Hepatocyte (in vitro differentiated cells): ENCODE measurements at places on chromosomes 12 and 14. TPM values are rescaled to one million over a fixed set of nuclear protein-coding genes. Genes with fewer than 3 reads are reported as not detected.

The LIN7A gene
- 9.9 and 11.8 TPM in 2 replicates for total RNA-seq

The FKBP11 gene
- 30.4 and 37.8 TPM in 2 replicates for total RNA-seq

The HSPA2 gene
- 0.93 and 3.3 TPM in 2 replicates for total RNA-seq

The TAS2R19 gene
- total RNA-seq, result 4.4 and 7.4 TPM in 2 replicates

DNA sequence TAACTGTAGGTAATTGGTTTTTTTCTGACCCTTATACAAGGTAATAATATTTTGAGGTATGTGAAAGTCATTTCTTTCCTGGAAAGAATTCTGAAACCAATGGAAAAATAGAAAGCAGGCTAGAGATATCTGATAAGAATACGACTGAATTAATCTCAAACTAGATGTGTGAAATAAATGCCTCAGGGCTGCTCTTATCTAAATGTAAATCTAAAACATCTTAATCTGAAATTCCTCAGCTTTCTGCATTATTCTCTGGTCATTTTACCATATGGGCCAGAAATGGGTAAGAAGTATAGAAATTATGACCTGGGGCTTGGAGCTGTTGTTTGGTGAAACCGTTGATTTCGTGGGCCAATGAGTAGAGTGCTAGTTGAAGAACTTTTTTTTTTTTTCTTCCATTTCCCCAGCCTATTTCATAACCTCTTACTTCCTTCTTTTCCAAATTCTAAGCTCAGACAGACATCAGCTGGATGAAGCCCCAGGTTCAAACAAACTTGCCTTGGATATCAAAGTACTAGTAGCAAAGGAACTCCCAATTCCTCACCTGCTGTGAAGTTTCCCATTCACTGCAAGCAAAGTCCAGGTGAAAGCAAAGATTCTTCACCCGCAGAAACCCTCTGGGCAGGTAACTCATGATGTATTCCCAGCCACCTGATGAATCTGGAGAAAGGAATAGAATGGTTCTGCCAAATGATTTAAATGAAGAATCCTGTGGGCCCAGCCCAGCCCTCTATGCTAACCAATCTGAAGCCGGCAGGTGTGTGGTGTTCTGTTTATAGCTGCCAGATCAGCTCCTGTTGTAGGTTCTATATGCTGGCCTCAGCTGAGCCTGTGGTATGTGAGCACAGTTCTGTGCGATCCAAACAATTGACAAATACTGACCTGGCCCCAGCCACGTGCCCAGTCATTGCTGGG is 9.7 kb upstream of the FOS start:
- H3K27me3 ChIP-seq, result no peaks in the 10 kb centered on the region
- no peak for DNase-seq
- no peak overlapping the region for H3K27ac ChIP-seq
- H3K4me3 ChIP-seq, result no peak overlapping the region
- no peaks in the 10 kb centered on the region for H3K36me3 ChIP-seq
- peaks cover 24% of the 10 kb centered on the region for H3K4me1 ChIP-seq

DNA sequence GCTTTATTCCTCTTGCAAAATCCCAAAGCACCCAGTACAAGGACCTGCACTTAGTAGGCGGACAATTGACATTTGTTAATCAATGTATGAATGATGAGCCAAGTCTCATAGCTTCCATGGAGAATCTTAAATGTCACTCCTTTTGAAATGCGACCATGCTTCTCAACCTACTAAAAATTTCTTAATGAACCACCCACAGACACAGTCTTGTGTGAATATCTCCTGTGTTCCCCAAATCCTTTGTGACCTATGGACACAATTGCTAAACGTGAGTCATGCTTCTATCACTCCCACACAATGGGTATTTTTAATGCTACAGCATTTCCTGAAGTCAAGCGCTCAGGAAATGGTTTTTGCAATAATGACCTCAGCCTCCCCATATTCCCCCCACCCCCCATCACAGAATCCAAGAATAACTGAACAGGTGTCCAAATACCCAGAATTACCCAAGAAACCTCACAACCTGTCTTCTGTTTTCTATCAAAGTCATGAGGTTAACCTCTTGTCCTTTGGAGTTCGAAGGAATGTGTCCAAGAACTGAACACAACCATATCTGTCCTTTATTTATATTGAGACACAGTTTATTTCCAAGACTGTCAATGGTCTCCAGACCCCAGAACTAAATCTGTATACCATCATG is 163.6 kb upstream of the PLEKHG7 start:
- no peaks in the 10 kb centered on the region for H3K36me3 ChIP-seq
- DNase-seq, result peak; percentile 26
- peaks cover 22% of the 10 kb centered on the region for H3K4me1 ChIP-seq
- H3K27ac ChIP-seq, result peak overlapping the region; percentile 72
- H3K27me3 ChIP-seq, result no peaks in the 10 kb centered on the region
- H3K4me3 ChIP-seq, result no peak overlapping the region

DNA sequence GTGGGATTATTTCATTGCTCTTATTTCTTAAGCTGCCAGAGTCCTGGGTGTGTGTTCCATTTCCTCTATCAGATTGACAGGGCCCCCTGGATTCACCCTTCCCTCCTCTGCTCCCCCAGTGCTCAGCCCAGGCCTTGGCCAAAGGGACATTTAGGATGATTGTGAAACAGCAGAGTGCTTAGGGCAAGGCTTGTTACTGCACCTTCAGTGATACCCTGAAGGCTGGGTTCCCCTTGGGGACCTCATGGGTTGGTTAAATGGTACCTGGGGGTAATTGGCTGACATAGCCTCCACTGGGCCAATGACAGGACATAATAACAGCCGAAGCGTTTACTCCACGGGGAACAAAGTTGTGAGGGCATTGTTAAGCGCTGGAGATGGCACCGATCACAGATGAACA is 1.3 kb upstream of the KRT72 start:
- no peaks in the 10 kb centered on the region for H3K4me1 ChIP-seq
- H3K27me3 ChIP-seq, result peaks cover 13% of the 10 kb centered on the region
- no peak overlapping the region for H3K27ac ChIP-seq

DNA sequence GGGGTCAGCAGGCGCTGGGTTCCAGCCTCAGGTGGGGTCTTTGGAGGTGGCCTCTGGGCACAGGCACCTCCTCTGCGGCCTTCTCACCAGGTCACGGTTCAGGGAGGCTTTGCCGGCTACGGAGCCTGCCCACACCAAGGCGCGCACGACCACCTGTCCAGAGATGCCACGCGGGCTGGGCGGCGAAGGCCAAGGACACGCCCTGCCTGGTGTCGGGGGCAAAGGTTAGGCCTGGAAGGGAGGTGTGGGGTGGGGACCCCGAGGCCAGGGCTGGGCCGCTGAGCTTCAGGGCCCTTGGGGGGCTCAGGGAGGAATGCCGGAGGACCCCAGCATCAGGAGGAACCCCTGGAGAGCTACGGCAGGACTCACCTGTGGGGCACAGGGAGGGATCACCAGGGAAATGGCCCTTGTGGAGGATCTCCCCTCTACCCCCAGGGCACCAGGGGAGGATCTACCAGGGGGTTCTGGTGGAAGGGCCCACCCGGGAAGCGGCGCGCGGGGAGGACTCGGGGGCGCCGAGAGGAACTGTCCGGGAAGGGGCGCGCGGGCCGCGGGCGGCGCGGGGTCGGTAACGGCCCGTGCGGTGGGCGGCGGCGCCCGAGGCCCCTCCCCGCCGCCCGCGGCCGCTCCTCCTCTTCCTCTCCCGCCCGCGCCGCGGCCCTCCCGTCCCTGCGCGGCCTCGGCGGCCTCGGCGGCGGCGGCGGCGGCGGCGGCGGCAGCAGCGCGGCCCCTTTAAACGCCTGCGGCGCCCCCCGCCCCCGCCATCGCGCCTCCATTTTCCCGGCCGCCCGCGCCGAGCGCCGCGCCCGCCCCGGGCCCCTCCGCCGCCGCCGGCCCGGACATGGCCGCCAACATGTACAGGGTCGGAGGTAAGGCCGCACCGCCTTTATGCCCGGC is at the start of gene MTA1:
Gene MTA1 (plus strand): TSS at position 633 of the 897 bp plus-strand sequence. CDS start 209 bp downstream, at position 842.
- peak within 1 kb of the TSS; percentile 69 for H3K27ac ChIP-seq
- H3K36me3 ChIP-seq, result no peaks in the 10 kb centered on the region
- peak; percentile 77 for DNase-seq
- peak within 1 kb of the TSS; percentile 87 for H3K4me3 ChIP-seq
- H3K27me3 ChIP-seq, result no peaks in the 10 kb centered on the region

GRCh38 chr12:25843976-25844375 is 114.5 kb upstream of the RASSF8 start:
- H3K4me3 ChIP-seq, result no peak overlapping the region
- H3K4me1 ChIP-seq, result no peaks in the 10 kb centered on the region
- H3K27ac ChIP-seq, result no peak overlapping the region
- H3K36me3 ChIP-seq, result no peaks in the 10 kb centered on the region

- no peaks in the 10 kb centered on the region for H3K4me1 ChIP-seq
- peaks cover 7% of the 10 kb centered on the region for H3K27me3 ChIP-seq
- no peak overlapping the region for H3K27ac ChIP-seq
- DNase-seq, result no peak
- H3K36me3 ChIP-seq, result no peaks in the 10 kb centered on the region
- H3K4me3 ChIP-seq, result no peak overlapping the region
These were observed 101.6 kb upstream of the ESRRB start for GRCh38 chr14:76274324-76274723.

GRCh38 chr12:15428632-15429031 is 106.3 kb downstream of the PTPRO start:
- no peak overlapping the region for H3K4me3 ChIP-seq
- no peak for DNase-seq
- H3K36me3 ChIP-seq, result no peaks in the 10 kb centered on the region
- no peak overlapping the region for H3K27ac ChIP-seq
- no peaks in the 10 kb centered on the region for H3K27me3 ChIP-seq

DNA sequence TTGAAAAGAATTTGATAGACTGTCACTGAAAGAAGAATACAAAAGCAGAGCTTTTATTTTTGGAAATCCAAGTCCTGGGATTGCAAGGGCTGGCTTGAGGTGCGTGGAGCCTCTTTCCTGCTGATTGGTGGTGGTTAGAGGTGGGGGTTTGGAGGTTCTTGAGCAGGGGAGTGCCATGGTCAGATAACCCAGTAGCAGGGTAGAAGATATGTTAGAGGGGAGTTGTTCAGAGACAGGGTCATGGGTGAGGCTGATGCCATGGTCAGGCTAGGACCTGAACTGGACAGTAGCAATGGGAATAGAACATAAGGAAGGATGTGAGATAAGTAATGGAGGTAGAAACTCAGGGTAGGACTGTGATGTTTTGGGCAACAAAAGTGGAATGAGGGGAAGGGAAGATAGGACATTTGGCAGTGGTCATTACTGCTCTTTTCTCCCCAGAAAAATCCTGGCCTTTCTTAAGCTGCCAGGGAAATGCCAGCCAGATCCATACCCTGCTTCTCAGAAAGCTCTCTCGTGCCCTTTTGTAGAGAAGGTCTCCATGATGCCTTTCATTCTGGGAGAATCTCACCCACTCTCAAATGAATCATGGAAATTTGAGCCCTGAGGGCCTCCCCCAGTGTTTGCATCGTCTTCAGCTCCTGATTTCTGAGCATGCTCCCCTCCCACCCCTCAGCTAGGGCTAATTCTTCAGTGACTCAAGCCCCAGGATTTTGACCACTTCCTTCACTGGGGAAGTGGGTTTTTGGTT is 9.5 kb downstream of the EMP1 start:
- no peaks in the 10 kb centered on the region for H3K36me3 ChIP-seq
- peaks cover 29% of the 10 kb centered on the region for H3K4me1 ChIP-seq
- no peaks in the 10 kb centered on the region for H3K27me3 ChIP-seq
- no peak overlapping the region for H3K4me3 ChIP-seq

DNA sequence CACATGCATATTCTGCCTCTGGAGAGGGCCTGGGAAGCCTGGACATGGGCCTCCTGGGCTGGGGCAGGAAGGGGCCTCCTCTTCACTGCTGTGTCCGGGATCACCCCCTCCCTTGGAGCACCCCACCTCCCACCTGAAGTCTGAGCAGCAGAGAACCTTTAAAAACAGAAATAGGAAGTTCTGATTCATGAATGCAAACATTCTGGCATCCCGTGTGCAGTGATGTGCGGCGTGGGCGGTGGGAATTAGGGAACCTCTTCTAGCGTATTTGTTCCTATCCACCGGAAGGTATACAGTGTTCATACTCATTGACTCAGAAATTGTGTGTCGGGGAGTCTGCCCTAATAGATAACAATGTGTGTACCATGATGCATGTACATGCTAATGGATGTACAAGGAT is 46.2 kb downstream of the C14orf132 start:
- no peak overlapping the region for H3K4me3 ChIP-seq
- H3K27ac ChIP-seq, result no peak overlapping the region
- H3K4me1 ChIP-seq, result no peaks in the 10 kb centered on the region
- H3K36me3 ChIP-seq, result no peaks in the 10 kb centered on the region
- no peak for DNase-seq

DNA sequence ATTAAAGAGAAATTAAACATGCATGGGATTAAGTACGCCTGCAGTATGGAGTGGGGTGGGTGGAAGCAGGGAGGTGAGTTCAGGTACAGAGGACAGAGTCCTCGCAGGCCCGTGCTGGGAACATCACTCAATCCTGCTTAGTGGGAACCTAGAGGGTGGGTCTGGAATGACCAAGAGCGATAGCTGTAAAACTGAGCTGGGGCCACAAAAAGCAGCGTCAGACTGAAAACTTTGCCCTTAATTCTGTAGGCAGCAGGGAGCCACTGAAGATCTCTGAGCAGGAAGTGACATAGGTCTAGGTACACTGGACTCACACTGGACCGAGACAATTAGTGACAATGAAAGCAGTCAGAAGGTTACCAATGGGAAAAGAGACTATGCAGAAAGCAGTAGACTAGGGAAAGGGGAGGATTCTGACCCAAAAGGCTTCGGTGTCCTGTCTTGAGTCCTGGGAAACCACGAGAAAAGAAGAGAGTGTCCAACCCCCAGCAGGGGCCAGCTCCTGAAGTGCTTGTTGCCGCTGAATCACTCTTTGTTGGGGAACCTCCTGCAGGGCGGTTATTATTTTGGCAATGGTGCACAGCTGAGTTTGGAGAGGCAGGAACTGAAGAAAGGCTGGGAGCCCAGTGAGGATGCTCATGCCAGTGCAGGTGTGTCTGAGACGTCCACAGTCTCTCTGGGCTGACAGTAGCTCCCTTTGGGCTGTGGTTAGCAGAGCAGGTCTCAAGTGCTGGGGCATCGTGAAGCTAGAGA is 97.4 kb downstream of the PLXNC1 start:
- H3K4me1 ChIP-seq, result no peaks in the 10 kb centered on the region
- no peak overlapping the region for H3K27ac ChIP-seq
- H3K4me3 ChIP-seq, result no peak overlapping the region
- H3K27me3 ChIP-seq, result no peaks in the 10 kb centered on the region

- no peak for DNase-seq
- H3K27ac ChIP-seq, result no peak overlapping the region
- H3K36me3 ChIP-seq, result no peaks in the 10 kb centered on the region
- no peaks in the 10 kb centered on the region for H3K27me3 ChIP-seq
These were observed 259.3 kb downstream of the ADAMTS20 start for GRCh38 chr12:43292699-43293098.

DNA sequence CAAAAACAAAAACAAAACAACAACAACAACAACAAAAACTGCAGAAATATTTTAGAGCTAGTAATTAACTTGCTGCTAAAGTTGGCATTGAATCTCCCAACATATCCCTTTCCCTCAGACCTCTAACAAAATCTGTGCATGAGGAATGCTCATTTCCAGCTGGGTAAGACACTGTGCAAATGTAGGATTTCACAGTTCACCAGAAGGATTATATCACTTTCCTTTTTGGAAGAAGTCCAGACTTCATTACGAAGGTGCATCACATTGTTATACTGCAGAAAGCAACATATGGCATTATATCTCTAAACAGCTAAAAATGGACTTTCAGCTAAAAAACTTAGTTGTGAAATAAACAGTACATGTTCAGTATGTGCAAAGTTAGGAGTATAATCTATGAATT is 341.8 kb downstream of the FSCB start:
- H3K4me1 ChIP-seq, result peaks cover 5% of the 10 kb centered on the region
- no peak overlapping the region for H3K27ac ChIP-seq
- H3K4me3 ChIP-seq, result no peak overlapping the region
- DNase-seq, result no peak
- H3K27me3 ChIP-seq, result no peaks in the 10 kb centered on the region
